ENCODE measurements at places on chromosomes 12 and 14.
A peak's percentile ranks its signal among the peaks of the same experiment; 100 is the strongest.

- no peak for DNase-seq
Observed at GRCh38 chr12:44384136-44384535, 492.0 kb downstream of the NELL2 start.

GRCh38 chr12:69639400-69640016, 28.8 kb upstream of the LRRC10 start:
- DNase-seq, result peak; percentile 54

GRCh38 chr12:69701826-69702225, 2.7 kb upstream of the BEST3 start:
- no peak for DNase-seq

DNA sequence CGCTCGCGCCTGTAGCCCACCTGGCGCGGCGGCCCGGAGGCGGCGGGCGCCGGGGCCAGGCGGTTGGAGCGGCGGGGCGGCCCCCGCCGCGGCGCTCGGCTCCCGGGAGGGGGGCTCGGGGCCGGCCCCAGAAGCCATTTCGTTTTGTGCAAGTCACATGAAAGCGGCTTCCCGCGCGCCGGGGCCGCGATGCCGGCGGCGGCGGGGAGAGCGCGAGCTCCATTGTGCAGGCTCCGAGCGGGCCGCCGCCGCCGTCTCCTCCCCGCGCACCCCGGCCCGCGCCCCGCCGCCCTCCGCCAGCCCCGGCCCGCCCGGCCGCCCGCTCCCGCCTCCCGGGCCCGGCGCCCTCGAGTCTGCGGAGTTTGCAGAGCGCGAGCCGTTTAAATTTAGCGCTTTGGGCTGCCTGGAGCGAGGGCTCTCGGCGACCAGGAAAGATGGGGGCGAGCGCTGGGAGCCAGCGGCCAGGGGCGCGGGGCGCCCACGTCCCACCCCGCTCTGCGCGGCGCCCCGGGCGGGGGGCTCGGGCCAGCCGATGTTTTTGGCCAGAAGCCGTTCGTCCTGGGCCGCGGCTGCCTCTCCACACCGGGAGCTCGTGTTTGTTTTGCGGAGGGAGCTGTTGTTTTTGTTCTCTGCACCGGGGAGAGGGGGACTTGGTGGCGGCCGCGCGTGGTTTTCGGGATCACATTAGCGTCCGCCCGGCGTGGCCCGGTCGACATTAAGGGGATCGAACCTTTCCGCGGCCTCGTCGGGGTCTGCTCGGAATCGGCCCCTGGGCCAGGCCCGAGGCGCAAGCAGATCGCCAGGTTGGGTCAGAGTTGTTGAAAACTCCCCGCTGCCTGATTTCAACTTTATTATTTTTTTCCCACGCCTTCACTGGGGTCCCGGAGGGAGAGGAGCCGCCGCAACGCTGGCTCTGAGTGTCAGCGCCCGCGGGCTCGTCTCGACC, 982 bp downstream of the BCL7A start:
- DNase-seq, result peak; percentile 42

DNA sequence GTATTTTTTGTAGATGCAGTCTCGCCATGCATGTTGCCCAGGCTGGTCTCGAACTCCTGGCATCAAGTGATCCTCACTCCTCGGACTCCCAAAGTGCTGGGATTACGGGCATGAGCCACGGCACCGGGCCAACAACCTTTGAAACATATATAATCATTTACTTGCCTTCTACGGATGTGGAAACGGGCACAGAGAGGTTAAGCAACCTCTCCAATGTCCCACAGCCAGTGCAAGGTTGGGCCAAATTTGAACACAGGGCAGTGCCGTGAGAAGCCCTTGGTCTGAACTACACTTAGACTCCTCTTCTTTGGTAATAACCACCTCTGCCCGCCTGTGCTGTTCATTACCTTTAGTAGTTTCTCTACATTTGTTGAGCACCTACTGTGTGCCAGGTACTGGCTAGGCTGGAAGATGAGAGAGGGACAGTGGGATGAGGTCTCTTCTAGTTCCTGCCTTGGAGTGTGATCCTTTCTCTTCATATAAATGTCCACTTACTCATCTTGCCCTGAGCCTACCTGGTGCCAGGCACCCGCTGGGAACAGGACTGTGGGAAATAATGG, 2.2 kb downstream of the DDX54 start:
- DNase-seq, result no peak

- DNase-seq, result no peak
Observed at GRCh38 chr14:32635061-32635719, 303.5 kb upstream of the NPAS3 start.

DNA sequence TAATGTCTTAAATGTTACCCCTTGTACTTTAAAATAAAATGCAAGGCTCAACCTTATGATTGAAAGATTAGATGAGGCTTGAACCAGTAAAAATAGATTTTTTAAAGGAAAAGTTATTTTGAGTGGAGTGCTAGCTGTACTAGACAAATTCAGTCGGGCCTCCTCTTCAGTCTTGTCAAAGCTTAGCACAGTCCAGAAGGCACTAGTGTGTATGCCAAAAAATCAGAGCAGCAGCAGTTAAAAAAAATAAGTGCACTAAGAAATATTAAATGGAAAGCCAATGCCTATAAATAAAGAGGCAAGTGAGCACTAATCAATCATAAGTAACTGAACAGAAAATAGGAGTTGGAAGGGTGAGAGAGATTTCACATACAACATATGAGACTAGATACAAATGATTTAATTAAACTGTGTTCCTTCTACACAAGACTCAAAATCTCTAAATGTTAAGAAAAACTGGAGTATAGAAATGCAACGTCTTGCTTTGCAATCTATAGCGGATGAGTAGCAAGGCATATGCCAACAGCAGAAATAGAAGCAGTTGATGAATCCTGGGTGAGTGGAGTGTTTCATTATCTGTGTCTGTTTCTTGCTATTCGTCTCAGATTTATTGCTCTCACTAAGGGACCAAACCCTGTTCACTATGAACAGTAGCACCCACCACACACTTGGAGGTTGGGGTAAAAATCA, 172.1 kb downstream of the ETNK1 start:
- DNase-seq, result no peak

GRCh38 chr14:77243853-77244252, 27.2 kb downstream of the NGB start:
- DNase-seq, result no peak

DNA sequence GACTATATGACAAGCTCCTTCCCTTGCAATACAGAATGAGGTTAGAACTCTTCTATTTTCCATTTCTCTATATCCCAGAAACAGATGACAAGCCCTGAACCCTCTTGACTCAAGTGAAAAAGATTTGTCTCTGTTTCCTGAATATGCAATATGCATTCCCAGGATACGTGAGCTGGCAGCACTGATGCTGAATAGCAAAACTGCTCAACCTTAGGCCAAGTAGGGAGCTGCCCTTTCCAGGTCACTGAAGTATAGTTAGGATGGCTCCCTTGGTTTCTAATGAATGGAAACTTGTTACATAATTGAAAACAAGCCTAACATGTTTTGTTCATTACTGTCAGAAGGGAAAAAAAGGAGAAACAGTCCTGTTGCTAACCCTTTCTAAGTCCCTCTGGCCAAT, 47.9 kb upstream of the PLEKHG7 start:
- DNase-seq, result no peak

DNA sequence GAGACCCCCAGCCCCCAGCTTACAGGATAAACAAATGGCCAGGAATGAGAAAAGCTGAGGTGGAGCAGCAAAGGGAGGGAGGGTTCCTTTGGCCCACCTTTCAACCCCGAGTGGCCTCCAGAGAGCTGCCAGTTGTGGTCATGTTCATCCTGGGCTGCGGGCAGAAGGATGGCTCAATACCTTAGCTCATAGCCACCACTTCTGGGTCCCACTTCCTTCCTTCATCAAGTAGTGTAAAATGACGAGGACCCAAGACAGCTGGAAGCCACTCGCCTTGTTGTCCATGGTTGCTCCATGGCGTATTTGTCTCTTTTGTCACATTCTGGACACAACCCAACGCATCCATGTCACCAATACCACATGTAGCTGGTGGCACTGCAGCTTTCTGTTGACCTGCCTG, 24.2 kb downstream of the CRACR2A start:
- DNase-seq, result no peak

- no peak for DNase-seq
Observed at GRCh38 chr14:92917041-92917940, 5.7 kb upstream of the CHGA start.

- no peak for DNase-seq
Observed at GRCh38 chr12:71469258-71469750, 29.7 kb downstream of the LGR5 start.

- DNase-seq, result no peak
Observed at GRCh38 chr12:49733219-49734017, 7.9 kb upstream of the TMBIM6 start.

- DNase-seq, result no peak
Observed at GRCh38 chr14:105841022-105842009, 314.9 kb downstream of the TMEM121 start.

DNA sequence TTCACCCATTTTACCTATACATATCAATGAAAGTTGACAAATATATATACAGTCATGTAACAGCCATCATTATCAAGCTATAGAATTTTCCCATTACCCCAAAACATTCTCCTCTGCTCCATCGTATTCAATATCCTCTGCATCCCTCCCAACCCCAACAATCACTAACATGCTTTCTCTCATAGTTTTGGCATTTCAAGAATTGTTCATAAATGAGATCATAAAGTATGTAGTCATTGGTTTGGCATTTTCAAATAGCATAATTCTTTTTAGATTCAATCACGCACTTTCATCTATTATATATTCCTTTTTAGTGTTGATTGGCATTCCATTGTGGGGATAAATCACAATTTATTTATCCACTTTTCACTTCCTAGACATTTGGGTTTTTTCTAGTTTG, 866.0 kb upstream of the TMEM132C start:
- DNase-seq, result no peak

- no peak for DNase-seq
Observed at GRCh38 chr14:39853441-39853840, 421.2 kb upstream of the FBXO33 start.

GRCh38 chr14:63472986-63473788, 70.0 kb downstream of the PPP2R5E start:
- DNase-seq, result no peak

DNA sequence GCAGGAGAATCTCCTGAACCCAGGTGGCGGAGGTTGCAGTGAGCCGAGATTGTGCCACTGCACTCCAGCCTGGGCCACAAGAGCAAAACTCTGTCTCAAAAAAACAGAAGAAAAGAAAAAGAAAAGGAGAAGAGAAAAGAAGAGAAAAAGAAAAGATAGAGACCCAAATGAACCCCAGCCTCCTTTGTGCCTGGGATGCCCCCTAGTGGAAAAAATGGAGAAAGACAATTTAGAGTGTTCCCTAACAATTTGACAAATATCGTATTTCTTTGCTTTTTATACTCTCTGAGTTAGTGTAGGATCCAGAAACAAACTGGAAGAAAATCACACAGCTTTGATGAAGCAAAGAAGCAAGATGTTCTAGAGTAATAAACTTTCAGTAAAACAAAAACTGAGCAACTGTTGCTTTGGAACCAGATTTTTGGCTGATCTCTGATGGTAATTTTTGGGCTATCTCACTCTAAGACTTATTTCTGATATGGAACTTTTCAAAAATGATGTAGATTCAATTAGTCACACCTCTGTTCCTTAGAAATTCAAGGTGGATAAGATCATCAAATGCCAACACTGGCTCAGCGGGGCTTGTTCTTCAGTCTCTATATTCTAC, 18.6 kb upstream of the PRKAB1 start:
- no peak for DNase-seq

DNA sequence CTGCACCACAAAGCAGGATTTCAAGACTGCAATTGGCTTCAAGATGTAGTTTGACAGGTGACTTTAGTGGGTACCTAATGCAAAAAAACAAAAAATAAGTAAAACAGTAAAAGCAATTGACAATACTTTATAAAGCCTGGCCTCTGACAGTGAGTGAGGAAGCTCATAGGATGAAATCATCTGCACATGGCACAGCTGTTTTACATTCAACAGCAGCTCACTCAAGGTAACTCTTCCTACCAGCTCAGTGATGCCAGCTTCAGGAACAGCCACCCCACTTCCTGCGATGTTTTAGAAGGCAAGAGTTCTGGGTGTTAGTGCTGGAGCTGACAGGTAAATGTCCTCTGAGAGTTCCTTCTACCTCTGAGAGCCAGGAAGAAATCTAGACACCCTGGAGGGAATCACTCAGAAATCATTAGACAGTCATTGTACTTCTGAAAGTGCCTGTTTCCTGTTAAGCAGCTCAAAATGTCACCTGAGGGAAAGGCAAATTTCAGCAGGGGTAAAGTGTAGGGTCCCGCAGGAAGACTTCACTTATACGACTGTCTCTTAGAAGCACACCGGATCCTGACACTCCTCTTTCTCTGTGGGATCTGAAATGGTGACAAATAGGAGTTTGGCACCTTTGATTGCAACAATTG, 99.9 kb downstream of the FOXN3 start:
- DNase-seq, result no peak

DNA sequence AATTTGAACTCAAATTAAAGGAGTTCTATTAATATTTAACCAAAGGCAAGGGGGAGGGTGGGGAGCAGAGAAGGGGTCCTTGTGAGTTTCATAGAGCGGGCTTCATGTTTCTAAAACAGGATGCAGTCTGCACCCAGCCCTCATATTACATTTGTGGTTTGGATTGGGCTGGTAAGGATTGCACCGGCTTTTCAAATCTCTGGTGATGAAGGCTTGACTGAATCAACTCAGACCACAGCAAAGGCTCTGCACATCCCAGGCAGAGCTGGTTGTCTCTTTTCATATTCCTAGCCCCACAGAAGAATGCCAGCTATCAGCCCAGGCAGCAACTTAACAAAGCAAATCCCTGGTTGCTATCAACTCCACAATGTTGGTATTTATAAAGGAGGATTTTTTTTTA, 1221.4 kb downstream of the VRK1 start:
- no peak for DNase-seq

- no peak for DNase-seq
Observed at GRCh38 chr14:51431033-51431709, 191.1 kb downstream of the TMX1 start.

DNA sequence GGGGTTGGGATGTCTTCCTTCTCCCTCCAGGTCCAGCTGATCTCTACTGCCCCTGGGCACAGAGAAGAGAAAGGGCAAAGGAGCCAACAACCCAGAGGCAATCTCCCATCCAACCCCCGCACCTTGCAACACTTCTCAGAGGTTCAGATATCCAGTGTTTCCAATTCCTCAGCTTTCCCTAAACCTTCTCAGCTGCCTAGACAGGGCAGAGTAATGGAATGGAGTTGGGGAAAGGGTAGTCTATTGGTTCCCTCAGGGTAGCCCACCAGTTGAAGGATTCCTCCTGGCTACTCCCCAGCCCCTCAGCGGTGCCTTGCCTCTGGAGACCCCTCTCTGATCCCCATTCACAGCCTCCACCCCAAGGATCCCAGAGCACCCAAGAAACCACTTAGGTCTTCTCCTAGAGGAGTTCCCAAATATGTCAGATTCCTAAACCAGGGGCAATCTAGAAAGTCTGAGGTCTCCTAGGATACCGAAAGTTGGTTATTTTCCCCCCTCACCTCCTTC, 537 bp downstream of the NFE2 start:
- DNase-seq, result no peak

GRCh38 chr14:23568600-23569331, 1.2 kb upstream of the AP1G2 start:
- DNase-seq, result no peak

Measured in stimulated activated CD4-positive, alpha-beta T cell treated with anti-CD3 and anti-CD28 coated beads, Interleukin-1b, Interleukin-23, amount 100 ng/mL, for 4 hours (primary cell).